Epithelial cell of prostate (primary cell): ENCODE measurements at places on chromosomes 4 and X.

- DNase-seq, result no peak
Observed at GRCh38 chrX:79138658-79139241, 5.7 kb upstream of the GPR174 start.

DNA sequence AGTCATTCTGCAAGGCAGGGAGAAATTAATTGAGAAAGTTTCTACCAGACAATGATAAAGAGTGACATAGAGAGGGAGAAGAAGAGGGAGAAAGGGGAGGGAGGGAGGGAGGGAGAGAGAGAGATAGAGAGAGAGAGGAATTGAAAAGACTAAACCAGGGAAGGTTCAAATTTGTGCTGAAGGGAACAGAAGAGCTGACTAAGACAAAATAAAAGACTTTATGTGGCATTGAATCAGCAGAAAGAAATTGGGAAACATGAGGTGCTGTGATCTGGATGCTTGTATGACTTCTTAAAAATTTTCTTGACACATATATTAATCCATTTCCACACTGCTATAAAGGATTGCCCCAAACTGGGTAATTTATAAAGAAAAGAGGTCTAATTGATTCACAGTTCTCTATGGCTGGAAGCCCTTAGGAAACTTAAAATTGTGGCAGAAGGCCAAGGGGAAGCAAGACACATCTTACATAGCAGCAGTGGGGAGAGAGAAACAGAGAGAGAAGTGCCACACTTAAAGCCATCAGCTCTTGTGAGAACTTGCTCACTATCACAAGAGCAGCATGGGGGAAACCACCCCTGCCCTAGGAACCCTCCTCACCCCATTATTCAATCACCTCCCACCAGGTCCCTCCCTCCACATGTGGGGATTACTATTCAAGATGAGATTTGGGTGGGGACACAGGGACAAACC is 13.5 kb upstream of the CXCL6 start:
- DNase-seq, result no peak

GRCh38 chr4:168486912-168487281 is 6.6 kb upstream of the DDX60L start:
- DNase-seq, result no peak

- DNase-seq, result no peak
Observed at GRCh38 chr4:21849077-21849476, 99.5 kb downstream of the KCNIP4 start.

GRCh38 chr4:158824425-158825274 is 55.8 kb downstream of the FNIP2 start:
- DNase-seq, result no peak

DNA sequence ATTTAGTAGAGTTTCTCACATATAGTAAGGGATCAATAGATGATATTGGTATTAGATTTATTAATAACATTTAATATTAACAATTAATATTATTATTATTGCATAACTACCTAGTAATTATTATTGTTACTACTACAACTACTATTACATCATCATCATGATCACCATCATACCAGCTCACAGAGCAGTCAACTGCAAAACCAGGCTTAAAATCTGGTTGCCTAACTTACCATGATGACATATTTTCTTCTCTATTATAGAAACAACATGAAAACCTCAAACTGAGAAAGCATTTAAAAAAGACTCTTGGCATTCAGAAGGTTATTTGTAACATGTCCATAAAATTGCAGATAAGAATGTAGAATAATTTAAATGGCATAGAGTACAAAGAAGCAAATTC is 247.0 kb upstream of the TTC29 start:
- DNase-seq, result no peak

- no peak for DNase-seq
Observed at GRCh38 chrX:148457279-148457678, 43.1 kb upstream of the AFF2 start.

DNA sequence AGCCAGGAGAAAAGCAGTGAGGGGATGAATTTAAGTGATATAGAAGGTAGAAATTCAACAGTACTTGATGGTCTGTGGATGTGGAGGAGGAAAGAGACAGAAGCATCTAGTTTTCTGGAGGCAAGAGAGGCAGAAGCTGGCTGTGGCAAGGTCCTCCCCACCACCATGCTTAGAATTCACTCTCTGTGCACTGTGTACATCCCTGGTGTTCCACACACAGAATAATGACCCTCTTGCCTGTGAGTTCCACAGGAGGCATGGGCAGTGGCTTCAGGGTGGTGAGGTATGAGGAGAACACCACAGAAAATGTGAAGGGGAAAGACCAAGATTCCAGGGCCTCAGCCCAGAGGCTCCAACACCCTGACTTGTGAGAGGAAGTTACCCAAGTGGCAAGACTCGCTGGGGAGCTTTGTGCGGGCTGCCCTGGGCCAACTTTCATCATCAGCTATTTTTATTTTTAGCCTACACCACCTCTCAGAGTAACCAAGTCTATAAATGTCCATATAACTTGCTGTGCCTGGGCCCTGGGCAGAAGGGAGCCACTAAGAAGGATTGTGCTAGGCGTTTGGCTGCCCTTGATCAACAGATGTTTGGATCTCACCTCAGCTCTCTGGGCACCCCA is 7.8 kb upstream of the INTS6L start:
- DNase-seq, result no peak

GRCh38 chr4:154314248-154314647 is 177.4 kb downstream of the DCHS2 start:
- DNase-seq, result no peak

DNA sequence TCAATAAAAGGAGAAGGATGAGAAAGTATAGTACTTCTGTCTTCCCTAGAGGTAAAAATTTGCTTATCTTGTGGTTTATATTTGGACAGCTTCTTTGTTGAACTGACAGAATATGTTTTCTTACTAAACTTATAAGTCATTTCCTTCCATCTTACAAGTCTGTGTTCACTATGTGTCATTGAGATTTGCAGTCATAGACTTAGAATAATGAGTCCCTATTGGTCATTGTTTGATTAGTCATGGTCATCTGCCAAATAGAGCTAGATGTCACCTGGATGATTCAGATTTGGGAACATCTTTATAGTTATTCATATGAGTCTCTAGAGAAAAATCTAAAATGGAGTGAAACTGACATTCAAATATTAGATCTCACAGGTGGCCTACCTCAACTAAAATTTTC is 51.5 kb downstream of the SPATA18 start:
- peak; percentile 91 for DNase-seq

DNA sequence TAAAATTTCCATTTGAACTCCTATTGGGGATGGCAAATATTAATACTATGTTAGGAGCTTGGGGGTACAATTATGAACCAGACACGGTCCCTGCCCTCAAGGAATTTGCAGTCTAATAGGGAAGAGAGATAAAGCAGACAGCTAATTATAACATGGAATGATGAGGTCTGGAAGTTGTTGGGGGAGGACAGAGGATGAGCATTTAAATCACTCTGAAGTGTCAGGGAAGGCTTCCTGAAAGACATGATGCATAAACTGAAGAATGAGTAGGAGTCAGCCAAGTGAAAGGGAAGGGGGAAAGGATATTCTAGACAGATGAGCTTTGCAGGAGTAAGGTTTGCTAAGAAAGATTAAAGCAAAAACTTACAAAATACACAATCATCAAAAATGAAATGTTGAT is 15.9 kb downstream of the PLAC1 start:
- DNase-seq, result no peak

DNA sequence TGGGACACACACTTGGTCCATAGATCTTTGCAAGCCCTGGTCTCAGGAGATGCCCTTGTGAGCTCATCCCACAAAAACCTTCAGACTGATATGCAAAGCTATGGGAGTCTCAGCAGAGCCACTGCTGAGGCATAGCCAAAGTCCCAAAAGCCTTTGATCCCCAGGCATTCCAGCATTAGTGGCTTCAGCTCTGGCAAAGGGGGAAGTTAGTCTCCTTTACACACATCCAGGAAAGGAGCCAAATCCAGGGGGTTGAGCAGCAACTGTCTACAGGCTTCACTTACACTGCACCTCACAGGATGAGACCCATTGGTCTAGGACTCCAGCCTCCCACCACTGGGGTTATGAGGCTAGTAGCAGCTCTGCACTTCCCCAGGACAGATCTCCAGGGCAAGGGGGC is 14.0 kb downstream of the PF4 start:
- no peak for DNase-seq

- no peak for DNase-seq
Observed at GRCh38 chr4:184705692-184706091, 28.2 kb downstream of the CENPU start.

DNA sequence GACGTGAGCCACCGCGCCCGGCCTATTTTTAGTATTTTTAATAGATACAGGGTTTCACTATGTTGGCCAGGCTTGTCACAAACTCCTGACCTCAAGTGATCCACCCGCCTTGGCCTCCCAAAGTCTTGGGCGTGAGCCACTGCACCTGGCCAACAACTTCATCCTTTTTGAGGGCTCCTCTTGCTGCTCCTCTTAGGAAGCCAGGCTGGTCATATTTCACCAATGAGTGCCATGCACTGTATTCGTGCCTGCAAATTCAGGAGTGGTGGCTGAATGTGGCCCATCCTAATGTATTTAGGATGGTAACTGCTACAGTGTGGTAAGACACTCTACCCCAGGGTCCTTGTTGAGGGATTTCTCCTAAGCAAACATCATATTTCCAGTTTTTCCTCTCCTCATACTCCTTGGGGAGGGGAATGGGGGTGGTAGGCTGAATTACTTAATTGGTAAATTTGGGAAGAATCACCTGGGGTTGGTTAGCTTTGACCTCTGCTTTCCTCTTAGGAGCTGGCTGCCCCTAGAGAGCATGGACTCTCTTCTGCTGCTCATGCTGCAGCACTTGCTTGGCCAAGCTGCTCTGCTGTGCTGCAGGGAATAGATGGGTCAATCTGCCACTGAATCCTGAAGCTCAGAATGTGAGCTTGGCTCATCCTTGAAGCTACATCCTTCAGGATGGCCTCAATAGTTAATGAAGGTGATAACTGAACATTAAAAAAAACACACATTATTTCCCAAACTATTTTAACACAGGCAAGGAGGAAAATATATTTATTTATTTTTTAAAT is 167.4 kb downstream of the HS3ST1 start:
- no peak for DNase-seq

GRCh38 chrX:100512471-100512870 is 72.3 kb upstream of the TNMD start:
- DNase-seq, result no peak

DNA sequence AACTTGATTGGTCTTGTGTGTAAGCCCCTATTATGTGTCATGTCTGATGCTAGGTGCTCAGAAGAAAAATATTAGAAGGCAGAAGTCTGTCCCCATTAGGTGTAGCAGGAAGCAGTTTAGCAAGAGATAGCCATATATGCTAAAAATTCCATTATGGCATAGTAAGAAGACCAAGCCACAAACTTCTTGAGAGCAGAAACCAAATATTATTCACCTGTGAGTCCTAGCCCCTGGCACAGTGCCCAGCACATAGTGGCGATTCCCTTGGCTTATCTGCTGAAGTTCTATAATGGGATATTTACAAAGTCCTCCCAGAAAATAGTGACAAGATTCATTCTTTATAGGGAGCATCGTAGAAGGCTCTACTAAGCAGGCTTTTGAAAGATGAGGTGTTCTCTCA is 174.4 kb downstream of the RAB28 start:
- no peak for DNase-seq
